Amygdala (tissue), 56 donors: ENCODE measurements at places on chromosomes 3 and 15.

DNA sequence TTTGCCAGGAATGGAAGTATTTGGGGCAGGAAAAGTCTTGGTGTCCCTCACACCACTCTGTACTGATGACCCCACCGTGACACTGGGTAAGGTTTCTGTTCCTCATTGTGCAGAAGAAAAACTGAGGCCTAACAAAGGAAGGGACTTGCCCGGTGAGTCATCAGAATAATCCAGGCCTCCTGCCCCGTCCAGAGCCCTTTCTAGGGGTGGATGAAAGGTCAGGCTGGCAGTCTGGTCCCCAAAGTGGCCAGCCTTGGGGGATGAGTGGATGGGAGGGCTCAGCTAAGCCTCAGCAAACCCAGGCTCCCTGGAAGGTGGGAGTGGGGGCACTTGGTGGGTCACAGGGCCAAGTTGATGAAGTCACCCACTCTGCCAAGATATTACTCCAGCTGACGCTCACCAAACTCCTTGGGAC, 2.3 kb upstream of the DNAH1 start:
- DNase-seq, result no peak

DNA sequence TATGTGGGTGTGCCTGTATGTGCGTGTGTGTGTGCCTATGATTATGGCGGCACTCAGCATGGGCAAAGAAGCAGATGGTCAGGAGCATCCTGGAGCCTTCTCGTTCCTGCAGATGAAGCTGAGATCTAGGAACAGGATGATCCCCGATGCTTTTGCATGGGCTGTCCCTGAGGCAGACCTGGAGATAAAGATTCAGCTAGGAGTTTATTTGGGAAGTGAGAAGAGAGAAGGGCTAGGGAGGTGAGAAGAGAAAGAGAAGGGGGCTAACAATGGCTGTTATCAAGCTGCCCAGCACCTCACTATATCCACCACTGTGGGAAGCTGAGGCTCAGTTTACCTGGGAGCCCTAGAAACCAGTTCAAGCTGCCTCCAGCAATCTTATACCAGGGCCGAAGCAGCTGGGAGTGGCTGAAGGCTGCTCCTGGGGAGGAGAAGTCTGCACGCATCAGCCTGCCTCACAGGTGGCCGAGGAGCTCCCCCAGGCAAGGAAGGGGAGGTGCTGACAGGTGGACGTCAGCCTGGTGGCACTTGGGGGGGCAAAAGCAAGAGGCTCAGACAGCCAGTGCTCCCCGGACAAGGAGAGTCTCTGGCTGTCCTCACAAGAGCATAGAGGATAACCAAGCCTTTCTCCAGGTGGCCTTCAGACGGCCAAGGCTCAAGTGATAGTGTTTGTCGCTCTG, 94.0 kb upstream of the IQSEC1 start:
- no peak for DNase-seq

DNA sequence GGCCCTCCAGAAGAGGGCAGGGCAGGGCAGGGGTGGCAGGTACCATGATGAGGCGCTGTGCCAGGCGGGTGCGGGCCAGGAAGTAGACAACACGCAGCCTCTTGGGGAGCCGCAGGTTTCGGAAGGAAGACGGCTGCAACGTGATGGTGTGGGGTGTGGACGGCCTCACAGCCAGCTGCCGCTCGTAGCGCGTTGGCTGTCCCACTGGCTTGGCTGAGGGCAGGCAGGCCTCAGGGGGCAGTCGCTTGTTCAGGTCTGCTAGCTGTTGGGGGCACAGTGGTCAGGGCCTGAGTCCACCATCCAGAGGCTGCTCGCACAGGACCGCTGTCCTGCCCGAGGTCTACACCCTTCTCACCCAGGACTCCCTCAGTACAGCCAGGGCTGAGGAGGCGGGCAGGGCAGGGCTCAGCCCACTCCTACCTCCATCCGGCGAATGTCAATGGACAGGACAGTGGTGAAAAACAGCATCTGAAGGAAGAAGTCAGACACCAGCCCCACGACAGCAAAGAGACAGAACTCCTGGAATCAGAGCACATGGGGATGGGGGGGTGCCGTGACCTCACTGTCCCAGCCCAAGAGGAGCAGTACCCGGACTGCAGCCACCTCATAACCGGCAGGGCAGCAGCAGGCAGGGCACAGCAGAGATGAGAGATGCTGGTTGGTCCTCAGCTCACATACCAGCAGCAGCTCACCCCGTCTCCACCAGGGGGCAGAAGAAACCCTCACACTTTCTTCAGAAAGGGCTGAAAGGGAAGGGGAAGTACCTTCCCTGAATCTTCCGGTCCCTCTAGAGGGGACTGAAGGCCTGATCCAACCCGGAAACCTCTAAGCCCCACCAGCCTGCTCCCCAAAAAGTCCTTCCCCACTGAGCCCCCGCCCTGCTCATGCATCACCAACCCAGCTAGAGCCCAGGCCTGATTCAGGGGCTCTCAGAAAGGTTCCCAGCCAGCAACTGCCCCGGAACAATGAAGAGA, 40.0 kb downstream of the PTPN23 start:
- peak; percentile 42 for DNase-seq

DNA sequence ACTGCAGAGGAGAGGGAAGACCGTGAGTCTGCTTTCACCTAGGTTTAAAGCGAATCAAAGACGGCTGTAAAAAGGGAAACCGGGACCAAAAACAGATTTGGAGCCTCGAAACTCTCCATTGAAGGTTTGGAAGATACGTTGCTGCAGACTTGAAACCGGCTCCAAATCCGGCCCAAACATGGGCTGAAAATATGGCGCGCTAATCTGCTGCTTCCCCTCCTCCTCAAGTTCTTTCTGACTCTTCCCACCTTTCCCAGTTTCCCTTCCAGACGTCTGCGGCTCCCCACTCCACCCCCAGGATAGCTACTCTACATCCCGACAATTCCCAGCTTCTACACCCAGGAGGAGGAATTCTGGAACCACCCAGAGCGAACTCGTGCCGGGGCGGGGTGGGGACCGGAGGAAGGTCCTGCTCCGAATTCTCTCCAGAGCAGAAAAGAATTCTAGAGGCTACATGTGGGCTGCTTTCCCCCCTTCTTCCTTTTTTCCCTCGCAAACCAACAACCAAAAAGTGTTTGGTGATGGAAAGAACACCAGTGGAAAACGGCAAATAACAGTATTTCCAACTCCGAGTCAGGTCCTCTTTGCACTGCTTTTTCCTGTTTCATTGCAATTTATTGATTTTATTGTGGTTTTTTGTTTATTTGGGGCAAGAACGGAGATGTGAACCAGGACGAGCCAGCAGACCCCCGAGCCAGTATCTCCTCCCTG, 8.5 kb downstream of the EOMES start:
- no peak for DNase-seq

DNA sequence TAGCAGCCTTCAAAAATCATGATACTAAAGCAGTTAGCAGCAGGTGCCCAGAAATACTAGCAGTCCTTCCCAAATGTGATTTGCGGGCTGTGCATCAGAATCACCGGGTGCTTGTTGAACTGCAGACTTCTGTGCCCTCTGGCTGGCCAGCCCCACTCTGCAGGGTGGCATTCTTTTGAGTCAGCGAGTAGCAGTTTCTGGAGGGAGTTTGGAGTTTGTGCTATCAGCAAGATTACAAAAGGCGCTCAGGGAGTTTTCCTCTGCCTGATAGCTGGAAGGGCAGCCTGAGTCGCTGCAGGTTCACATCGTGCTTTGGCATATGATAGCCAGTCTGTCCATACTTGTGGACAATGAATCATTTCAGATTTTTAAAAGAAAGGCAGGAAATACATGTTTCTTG, 57.6 kb downstream of the CLDN11 start:
- DNase-seq, result no peak

- DNase-seq, result no peak
Observed at GRCh38 chr3:125107363-125107762, 51.6 kb upstream of the HEG1 start.

DNA sequence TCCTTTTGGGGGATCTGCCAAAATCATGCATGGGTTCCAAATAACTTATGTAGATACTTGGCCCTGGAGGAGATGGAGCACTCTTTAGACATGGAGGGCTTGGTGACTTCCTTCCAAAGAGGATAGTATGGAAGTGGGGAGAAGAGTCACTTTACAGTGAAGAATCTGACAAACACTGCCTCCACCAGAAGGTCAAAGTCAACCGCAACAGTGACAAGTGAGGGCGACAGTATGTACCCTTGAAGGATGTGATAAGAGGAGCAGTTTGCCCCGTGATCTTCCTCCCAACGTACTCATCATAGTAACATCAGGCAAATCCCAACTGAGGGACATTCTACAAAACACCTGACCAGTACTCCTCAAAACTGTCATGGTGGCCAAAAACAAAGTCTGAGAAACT, 62.0 kb downstream of the LMCD1 start:
- no peak for DNase-seq

GRCh38 chr15:48617619-48618018, 27.9 kb downstream of the FBN1 start:
- no peak for DNase-seq

DNA sequence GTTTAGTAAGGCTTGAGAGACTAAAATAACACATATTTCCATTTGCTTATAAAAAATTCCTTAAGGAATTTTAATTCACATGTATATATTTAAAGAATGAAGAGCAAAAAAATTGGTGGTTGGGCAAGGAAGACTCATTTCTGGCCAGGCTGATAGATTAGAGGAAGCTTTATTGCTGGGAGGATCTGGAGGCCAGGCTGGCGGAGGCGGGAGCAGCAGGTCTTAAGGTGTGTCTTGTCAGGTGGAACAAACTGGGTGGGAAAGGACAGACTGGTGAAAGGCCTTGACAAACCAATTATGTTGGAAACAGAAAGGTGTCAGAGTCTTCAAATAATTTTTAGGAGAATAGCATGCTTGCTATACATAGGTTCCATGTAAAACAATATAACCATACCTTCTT, 124.7 kb downstream of the EPHA3 start:
- DNase-seq, result no peak

DNA sequence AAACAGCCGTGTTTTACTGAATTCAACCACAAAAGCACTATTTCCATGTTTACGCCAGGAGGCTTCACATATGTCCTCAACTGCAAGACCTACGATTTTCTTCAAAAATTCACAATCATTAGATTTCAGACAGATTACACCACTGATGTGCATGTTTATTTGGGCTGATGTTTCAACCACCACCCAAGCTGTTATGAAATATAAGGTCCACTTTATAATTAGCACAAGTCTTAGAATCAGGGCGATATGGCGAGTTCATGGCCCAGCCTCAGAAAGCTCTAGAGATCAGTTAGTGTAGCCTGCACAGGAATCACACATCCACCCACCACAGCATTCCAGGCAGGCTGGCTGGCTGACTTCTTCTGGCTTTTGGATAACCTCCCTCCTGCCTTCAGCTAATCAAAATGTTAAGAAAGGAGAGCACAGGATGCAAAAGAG, 15.4 kb downstream of the SH3BP5 start:
- DNase-seq, result no peak

DNA sequence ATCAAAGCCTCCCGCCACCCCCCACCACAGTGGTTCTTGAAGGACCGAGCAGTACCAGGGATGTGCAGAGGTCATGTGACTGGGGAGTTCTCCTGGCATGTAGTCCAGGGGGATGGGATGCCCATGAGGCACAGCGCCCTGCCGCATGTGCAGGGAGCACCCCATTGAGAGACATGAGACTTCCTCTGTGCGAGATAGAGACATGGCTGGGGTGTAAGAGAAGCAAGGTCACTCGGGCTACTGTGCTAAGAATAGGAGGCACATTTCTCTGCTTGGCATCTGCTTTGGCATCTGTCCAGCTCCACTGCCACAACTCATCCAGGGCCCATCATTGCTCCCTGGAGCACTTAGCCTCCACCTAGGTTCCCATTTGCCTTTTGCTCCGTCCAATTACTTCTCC, 2.4 kb upstream of the CYP1A1 start:
- no peak for DNase-seq

- DNase-seq, result no peak
Observed at GRCh38 chr15:88029696-88030095, 226.8 kb downstream of the NTRK3 start.

- no peak for DNase-seq
Observed at GRCh38 chr3:7710284-7710683, 791.3 kb upstream of the LMCD1 start.

GRCh38 chr3:115363071-115363470, 216.0 kb upstream of the ZBTB20 start:
- DNase-seq, result no peak

DNA sequence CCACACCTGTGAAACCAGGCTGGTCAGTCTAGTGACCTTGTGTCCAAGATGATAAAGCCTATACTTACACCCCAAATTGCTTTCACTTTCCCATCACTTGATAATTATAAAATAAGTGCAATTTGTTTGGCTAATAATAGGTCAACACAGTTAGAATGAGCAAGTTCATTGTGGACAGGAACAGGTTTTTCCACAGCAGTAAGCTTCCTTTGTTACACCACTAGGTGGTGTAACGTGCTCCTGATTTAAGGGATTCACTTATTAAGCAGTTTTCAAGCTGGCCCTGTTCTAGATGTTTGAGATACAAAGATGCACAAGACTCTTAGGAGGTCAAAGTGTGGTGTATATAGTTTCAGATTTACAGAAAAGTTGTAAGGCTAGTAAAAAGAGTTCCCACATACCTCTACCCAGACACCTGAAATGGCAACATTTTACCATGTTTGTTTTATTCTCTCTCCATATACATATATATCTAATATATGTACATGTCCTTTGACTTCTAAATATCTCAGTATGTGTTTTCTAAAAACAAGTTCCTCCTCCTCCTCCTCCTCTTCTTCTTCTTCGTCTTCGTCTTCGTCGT, 6.8 kb upstream of the MFSD1 start:
- no peak for DNase-seq

- peak; percentile 30 for DNase-seq
Observed at GRCh38 chr15:101613130-101614000, 38.8 kb downstream of the TM2D3 start.

GRCh38 chr3:4503050-4503449, 9.9 kb downstream of the ITPR1 start:
- no peak for DNase-seq

GRCh38 chr3:149534671-149535332, 60.3 kb downstream of the TM4SF4 start:
- no peak for DNase-seq

- no peak for DNase-seq
Observed at GRCh38 chr3:88046766-88047165, 12.0 kb downstream of the CGGBP1 start.
